Breast epithelium (tissue), 4 donors: ENCODE measurements at places on chromosomes 16 and 17. TPM values are rescaled to one million over a fixed set of nuclear protein-coding genes. Genes with fewer than 3 reads are reported as not detected.

The KLHL10 gene
- total RNA-seq, result 0.80 TPM

DNA sequence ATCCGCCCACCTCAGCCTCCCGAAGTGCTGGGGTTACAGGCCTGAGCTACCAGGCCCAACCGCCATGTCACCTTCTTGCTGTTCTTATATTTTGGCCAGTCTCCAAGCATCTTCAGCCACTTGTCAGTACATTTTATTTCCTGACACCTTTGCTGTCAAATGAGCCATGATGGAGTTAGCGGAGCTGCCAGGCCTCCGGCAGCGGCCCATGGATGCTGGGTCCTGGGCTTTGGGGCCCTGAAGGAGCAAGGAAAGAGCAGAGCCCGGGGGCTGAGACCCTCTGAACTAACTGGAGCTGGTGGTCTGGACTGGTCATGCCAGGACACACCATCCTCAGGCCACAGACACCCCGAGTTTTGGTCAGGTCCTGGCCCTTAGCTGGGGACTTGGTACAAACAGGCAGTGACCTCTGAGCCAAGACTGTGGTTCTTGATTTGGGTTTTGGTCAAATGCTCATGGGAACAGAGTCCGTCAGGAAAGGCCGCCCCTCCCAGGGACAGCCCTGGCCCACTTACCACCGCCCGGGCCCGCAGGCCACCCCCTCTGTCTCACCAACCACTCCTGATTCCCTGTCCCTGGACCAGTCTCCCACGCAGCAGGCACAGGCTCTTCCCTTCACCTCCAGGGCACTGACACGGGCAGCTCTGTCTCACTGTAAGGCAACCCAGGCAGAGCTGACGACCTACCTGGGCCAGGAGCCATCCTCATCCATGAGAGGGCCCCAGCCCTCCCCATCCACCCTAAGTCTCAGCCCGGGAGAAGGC is 42.0 kb downstream of the TNFRSF13B start:
- DNase-seq, result no peak

The SLC52A1 gene
- total RNA-seq, result 0.32 TPM

The EVPL gene
- 1.6 TPM for total RNA-seq

GRCh38 chr17:9575381-9576101 is at the start of gene STX8:
STX8 (minus strand) TSS chr17:9575820; CDS start chr17:9575808, 12 bp downstream.
- DNase-seq, result peak; percentile 85

The CBX2 gene
- total RNA-seq, result 2.0 TPM

The CDK5R1 gene
- total RNA-seq, result 0.66 TPM

- no peak for DNase-seq
These were observed 11.0 kb upstream of the RBFOX1 start for GRCh38 chr16:7321661-7322060.

DNA sequence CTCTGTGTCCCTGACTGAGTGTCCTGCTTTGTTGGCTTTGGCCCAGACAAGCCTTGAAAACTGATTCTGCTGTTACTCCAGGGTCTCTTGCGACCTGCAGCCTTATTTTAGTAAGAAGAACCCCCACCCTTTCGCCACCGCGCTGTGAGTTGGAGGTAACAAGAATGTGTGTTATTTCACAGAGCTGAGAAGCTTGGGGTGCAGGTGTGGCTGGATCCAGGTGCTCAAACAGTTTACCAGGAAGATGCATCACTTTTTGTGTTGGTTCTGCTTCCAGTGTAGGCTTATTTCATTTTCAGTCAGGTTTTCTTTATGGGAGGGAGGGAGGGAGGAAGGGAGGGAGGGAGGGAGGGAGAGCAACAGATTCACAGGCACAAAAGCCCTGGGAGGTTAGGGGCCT is 243.5 kb downstream of the SNX29 start:
- no peak for DNase-seq

The ZNF18 gene
- total RNA-seq, result 11.6 TPM
